BJ (cell line): ENCODE measurements at places on chromosomes 4 and X. TPM values are rescaled to one million over a fixed set of nuclear protein-coding genes. Genes with fewer than 3 reads are reported as not detected.

MAGEC1 gene
- not detected in 2 replicates for polyA plus RNA-seq

SSX2B gene
- not detected in 2 replicates for polyA plus RNA-seq

FAM156B gene
- 28.8 and 49.5 TPM in 2 replicates for polyA plus RNA-seq

SHROOM3 gene
- polyA plus RNA-seq, result 25.1 and 46.1 TPM in 2 replicates

HOPX gene
- not detected in 2 replicates for polyA plus RNA-seq

DNASE1L1 gene
- 50.3 and 63.5 TPM in 2 replicates for polyA plus RNA-seq

ZMAT1 gene
- 0.99 and 2.2 TPM in 2 replicates for polyA plus RNA-seq

SLC26A1 gene
- polyA plus RNA-seq, result 0.09 TPM in 1 of 2 replicates, not detected in the other

HCFC1 gene
- 2.5 and 3.3 TPM in 2 replicates for polyA plus RNA-seq

BEX2 gene
- polyA plus RNA-seq, result 1.2 and 1.8 TPM in 2 replicates
